ENCODE measurements at places on chromosomes 4 and X.

DNA sequence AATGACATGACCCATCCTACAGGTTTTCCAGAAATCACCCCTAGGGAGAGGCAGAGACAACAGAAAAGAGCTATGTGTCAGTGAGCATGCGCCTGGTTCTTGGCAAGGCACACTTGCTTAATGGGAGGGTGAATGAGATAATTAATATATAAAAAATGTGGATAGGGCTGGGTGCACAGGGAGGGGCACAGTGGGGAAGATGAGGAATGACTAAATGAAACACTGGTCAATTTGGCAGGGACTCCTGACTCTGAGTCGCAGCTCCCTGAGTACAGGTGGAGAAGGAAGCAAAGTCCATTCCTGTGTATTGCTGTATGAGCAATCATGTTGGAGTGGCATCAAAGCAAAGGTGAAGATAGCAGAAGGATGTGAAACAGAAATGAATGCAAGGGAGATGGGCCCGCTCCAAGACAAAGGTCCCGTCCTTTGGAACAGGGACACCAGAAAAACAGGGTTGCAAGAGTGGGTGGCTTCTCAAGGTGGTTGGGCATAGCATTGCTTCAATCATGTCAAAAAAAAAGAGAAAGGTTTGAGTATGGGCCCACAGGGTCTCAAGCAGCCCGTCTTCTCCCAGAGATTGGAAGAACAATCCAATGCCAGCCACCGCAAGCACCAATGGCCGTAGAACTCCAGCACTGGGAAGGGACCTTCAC is 278.4 kb upstream of the AGTR2 start:
- no peak for DNase-seq

- DNase-seq = no peak
Observed at GRCh38 chr4:182188622-182189021, 54.6 kb upstream of the TENM3 start.

- DNase-seq = no peak
Observed at GRCh38 chr4:37219990-37220389, 24.6 kb upstream of the NWD2 start.

- DNase-seq = peak; percentile 46
Observed at GRCh38 chr4:8228319-8229250, 29.5 kb downstream of the SH3TC1 start.

GRCh38 chrX:69278031-69278687 is 112.9 kb upstream of the PJA1 start:
- no peak for DNase-seq

GRCh38 chrX:138710866-138711341 is 613 bp downstream of the FGF13 start:
- DNase-seq = no peak

- no peak for DNase-seq
Observed at GRCh38 chr4:89303814-89304388, 3.7 kb downstream of the GPRIN3 start.

- DNase-seq = no peak
Observed at GRCh38 chrX:25105221-25105620, 89.5 kb upstream of the ARX start.

GRCh38 chr4:153788051-153788412 is 851 bp downstream of the SFRP2 start:
- DNase-seq = no peak

DNA sequence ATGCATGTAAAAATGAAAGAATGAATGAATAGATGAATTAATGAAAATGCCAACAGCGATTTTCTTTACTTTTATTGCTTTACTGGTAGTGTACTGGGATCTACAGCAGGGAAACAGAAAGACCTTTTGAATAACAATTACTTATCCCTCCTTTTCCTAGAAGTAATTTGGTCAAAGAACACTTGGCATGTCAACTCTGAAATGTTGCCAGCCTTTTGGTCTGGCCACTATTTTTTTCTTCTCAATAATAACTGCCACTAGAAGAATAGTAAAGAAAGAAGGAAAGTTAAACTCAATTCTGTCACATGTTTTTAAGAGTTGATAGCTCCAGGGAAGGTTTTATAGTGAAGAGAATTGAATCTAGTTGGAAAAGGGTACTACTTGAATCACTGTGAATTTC is 52.9 kb downstream of the EPHA5 start:
- no peak for DNase-seq

DNA sequence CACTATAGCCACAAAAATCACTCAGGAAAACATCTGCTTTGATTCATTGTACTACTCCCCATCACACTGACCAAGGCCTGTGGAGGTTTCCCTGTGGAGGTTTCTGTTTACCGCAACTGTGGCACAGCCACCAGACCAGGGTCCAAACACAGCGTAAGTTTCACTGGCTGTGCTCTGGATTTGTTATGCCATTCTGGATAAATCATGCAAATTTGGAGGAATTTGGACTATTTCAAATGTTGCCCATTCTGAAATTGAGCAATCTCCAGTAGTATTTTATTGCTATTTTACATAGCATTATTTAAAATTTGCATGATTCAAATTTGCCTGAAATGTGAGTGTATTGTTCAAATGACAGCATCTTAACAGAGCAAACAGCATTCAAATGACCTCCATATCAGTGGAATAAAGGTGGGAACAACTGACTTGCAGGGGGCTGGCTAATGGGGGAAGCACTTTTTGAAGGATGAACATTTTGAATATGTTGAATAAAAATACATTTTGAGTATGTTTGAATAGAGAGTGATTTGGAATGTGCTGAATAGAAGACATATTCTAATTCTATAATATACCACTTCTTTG is 66.1 kb upstream of the ACSL1 start:
- DNase-seq = no peak

DNA sequence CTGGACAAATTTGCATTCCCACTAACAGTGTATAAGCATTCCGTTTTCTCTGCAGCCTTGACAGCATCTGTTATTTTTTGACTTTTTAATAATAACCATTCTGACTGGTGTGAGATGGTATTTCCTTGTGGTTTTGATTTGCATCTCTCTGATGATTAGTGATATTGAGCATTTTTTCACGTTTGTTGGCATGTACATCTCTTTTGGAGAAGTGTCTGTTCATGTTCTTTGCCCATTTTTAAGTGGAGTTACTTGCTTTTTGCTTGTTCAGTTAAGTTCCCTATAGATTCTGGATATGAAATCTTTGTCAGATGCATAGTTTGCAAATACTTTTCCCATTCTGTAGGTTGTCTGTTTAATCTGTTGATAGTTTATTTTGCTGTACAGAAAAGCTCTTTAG is 68.8 kb downstream of the ADAMTS3 start:
- DNase-seq = no peak

DNA sequence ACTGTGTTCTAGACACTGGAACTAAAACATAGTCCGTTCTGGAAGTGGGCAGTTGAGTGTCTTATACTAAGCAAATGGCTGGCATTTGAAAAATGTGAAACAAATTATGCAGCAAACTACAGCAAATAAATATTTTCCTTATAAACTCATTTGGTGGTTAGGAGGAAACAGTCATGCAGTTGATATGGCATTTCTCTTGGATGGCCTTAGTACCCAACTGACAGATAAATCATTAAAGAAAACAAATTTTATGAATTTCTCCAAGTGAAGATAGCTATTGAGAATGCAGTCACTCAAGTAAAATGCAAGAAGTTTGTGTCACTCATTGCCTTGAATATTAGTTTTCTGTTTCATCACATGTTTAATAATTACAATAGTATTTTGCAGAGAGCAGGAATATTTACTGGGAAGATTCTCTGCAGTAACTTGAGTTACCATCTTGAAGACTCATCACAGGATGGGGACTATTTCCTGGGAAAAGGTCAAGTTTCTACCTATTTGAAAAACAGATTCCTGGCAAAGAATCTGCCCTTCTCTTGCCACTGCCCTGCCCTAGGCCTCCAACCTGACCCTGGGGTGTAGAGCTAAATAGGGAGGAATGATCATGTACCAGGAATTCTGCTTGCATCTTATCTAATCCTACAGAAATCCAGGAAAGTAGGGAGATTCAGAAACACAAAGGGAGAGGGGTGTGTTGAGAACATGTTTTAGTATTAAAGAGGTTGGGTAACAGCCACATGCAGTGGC is 105.9 kb downstream of the SH3RF1 start:
- DNase-seq = no peak

DNA sequence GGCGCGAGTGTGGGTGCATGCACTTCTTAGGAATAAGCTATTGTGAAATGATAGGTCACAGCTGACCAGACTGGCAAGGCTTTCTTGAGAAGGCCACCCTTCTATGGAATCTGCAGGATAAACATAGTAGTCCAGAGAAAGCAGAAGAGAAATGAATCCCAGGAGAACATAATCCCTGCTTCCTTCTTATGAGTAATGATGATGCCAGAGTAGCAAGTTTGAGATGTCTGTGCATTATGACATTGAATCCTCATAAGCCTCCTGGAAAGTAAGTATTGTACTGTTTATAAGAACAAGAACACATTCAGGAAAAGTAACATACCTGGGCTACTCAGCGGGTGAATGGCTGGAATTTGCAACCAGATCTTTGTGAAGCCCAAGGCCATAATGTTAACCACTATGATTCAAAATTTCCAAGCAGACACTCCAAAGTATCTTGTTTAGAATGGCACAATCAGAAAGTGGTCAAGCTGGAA is 272.1 kb upstream of the HS3ST1 start:
- DNase-seq = no peak

DNA sequence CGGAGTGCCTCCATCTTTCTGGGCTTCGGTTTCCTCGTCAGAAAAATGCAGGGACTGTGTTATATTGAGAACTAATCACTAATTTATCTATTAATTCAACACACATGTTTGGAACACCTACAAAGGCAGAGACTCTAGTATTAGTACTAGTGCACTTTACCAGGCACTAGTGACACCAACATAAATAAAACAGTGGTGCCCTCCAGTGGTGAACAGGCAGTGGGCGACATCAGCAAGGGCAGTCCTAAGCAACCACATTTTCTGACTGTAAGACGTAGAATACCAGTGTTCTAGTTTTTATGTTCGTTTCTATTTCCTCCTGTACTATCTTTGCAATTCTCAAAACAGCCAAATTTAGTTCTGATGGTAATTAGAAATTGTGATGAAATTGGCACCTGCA is 69.1 kb upstream of the UCP1 start:
- peak; percentile 18 for DNase-seq

GRCh38 chr4:146844761-146845160 is 100.9 kb downstream of the TTC29 start:
- no peak for DNase-seq

GRCh38 chrX:44400588-44400987 is 57.1 kb upstream of the EFHC2 start:
- DNase-seq = no peak

GRCh38 chr4:109419679-109420078 is 13.9 kb upstream of the SEC24B start:
- DNase-seq = no peak

- DNase-seq = no peak
Observed at GRCh38 chr4:98508829-98509598, 149.4 kb downstream of the TSPAN5 start.

- no peak for DNase-seq
Observed at GRCh38 chrX:48974574-48974973, 2.9 kb upstream of the KCND1 start.

DNA sequence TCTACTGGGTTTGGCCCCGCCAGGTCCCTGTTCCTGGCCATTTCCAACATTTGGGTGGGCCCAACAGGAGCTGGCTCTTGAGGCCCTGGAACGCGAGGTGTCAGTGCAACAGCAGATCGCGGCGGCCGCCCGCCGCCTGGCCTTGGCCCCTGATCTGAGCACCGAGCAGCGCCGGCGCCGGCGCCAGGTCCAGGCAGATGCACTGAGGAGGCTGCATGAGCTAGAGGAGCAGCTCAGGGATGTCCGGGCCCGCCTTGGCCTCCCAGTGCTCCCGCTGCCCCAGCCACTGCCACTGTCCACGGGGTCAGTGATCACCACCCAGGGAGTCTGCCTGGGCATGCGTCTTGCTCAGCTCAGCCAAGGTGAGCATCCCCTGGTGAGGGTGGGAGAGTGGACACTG is 5.5 kb downstream of the CCDC120 start:
- DNase-seq = no peak

- no peak for DNase-seq
Observed at GRCh38 chr4:1763070-1763549, 30.0 kb upstream of the FGFR3 start.

Data from NCI-H1092 (cell line).